ENCODE measurements at places on chromosomes 5 and 9. TPM values are rescaled to one million over a fixed set of nuclear protein-coding genes. Genes with fewer than 3 reads are reported as not detected.

Gene FPGS
- total RNA-seq, result 51.0 TPM

Gene CDC20B
- under 0.01 TPM for total RNA-seq

DNA sequence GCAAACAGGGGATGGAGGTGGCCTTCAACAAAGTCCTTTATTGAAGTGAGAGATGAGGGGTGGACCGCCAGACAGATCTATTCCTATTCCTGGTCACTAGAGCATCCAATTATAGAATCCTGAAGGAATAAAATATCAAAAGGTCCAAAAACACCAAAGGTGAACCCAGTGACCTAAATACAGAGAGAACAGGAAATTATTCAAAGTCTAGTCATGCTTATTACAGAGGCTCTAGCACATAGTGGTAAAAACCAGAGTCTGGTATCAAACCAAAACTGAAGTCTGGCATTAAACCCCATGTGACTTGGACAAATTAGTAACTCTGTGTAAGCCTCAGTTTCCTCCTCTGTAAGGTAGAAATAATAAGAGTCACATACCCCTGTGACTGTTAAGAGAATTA is 100.5 kb upstream of the SNX2 start:
- DNase-seq, result peak; percentile 1

DNA sequence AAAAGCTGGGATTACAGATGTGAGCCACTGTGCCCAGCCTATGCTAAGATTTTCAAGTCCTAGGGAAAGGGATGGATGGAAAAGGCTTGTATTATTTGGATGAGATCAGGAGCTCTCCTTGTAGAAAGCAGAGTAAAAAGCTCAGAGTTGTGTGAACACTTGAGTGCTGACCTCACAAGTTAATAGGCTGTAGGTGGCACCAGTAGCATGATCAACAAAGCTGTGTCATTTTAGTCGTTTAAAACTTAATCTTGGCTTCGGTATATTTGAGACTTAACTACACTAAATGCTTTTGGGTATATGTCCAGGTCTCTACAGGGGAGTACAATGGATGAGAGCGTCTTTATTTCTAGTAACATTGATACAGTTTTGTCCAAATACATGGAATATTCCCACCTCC is 264.2 kb downstream of the TMEM38B start:
- DNase-seq, result no peak

- no peak for DNase-seq
These were observed 6.3 kb downstream of the LHX3 start for GRCh38 chr9:136198605-136199083.

GRCh38 chr5:139413153-139413552 is 9.3 kb upstream of the SPATA24 start:
- no peak for DNase-seq

Gene PCDHGB7
- 4.1 TPM for total RNA-seq

- DNase-seq, result peak; percentile 41
These were observed 120.0 kb upstream of the CACNA1B start for GRCh38 chr9:137757613-137758029.

- peak; percentile 61 for DNase-seq
These were observed 83.7 kb upstream of the ORM1 start for GRCh38 chr9:114238891-114239875.

DNA sequence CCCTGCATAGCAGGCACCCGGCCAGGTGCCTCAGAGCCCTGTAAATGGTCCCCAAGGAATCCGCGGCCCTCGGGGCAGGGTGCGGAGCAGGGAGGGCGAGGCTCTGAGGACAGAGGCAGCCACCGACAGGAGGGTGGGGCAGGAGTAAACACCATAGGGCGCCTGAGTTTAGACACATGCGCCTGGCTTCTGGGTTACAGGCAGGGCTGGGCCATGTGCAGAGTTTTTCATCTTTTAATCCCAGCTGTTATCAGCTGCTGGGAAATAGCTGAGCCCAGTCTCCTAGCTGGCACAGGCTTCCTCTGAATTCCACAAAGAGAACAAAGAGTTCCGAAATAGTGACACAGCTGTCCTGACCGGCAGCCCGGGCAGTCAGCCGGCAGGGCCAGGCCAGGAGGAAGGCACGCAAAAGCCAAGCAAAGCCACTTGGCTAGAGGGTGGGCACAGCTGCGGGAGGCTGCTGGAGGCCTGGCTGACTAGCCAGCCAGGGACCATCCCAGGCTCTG is 98.9 kb upstream of the PHYKPL start:
- DNase-seq, result no peak

Gene CCL19
- total RNA-seq, result not detected

Gene GABBR2
- 1.2 TPM for total RNA-seq

DNA sequence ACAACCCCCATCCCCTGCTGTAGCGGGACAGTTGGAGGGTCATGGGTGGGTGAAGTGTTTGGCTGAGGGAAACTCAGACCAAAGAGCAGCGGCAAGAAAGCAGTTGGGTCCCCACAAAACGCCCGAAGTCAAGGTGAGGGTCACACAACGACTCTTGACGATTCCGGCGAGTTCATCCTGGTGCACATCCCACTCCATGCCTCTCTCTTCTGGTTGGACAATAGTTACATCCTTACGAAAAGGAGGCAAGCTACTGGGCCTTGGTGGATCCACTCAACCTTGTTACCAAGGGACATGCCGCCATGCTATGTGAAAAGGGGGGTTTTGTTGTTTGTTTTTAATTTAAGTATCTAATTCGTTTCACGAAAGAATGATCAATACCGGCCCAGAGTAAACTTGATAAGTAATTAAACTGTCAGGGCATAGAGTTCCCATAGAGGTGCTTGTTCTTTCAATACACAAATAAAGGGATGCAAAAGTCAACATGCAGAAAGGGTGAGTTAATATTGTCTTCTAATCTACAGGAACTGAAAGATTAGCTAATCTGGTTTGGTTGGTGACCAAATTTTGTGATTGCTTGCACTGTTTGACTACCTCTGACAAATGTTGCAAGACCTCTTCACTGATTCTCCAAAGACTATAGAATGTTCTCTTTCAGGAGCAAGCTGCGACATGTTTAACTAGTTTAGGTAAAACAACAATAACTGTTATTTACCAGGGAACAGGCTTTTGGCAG is 732 bp upstream of the SMIM15 start:
- DNase-seq, result peak; percentile 19

Gene LEAP2
- under 0.01 TPM for total RNA-seq

Gene ADAMTS13
- 0.44 TPM for total RNA-seq

Gene FABP6
- total RNA-seq, result not detected

DNA sequence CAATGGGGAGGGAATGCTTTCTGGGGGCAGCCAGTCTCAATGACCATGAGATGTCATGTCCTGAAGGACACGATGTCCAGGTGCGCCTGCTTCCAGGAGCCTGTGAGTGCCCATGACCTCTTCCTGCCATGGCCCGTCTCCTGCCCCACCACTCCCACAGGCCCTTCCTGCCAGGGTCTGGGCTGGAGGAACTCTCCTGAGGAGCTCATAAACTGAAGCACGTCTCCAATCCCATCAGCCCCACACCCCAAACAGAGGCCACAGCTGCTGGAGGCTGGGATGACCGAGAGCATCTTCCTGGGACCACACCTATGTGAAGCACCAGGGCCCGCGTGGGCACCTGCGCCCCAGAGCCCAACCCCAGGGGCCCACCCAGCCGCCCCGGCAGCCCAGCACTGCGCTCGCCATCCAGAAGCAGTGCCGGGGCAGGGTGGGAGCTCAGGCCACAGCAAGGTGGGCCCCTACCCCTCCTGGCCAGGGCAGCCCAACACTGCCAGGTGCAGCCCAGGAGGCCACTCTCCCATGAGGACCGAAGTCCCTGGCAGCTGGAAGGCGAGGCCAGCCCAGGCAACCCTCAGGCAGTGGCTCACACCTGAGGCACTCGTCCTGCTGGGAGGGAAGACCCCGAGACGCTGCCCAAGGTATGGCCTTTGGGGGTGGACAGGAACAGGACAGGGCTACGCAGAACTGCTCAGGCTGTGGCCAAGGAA is 53.9 kb upstream of the UBAC1 start:
- DNase-seq, result no peak

DNA sequence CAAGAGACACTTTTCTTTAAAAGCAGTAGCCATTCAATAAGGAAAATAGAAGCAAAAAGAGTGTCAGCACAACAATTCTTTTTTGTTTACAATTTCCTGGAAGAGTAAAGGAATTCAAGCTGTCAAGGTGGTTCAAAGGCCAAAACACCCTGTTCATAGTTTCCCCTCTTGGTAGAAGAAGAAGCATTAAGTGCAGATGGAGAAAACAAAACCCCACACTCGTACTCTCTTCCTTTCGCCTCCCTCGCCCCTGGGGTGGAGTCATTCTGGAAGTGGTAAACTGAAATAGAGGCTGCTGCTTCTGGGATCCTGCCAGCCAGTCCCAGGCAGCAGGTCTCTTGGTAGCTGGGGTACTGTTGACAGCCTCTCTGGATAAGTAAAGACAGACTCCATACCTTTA is 105.0 kb downstream of the ANKRD55 start:
- DNase-seq, result peak; percentile 36

Gene PCDHGA8
- 1.2 TPM for total RNA-seq

- DNase-seq, result no peak
These were observed 12.1 kb downstream of the SEMA5A start for GRCh38 chr5:9533562-9534364.

Gene PLAC8L1
- total RNA-seq, result 0.20 TPM

- no peak for DNase-seq
These were observed 72.6 kb upstream of the EQTN start for GRCh38 chr9:27369591-27369990.

Gene PCDHGA6
- 1.7 TPM for total RNA-seq

DNA sequence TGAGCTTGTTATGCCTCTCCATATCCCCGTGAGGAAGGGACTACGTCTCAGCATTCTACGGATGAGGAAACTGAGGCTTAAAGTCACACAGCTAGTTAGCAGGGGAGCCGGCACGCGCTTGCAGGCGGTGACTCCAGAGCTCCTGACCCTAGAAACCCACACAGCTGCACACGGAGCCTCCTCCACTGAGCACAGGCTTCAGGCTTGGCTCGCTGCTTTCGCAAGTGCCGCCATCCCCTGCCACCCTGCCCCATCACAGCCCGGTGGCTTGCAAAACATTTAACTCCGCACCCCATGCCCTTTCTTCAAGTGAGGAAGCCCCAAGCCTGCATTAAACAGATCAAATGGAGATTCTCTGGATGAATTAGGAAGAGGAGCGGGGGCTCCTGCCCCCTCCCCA is 138.3 kb downstream of the HSD17B3 start:
- no peak for DNase-seq

GRCh38 chr9:18261181-18261580 is 212.8 kb upstream of the ADAMTSL1 start:
- DNase-seq, result no peak

- DNase-seq, result no peak
These were observed 21.3 kb upstream of the ANKRD34B start for GRCh38 chr5:80591352-80591751.

Gene GMCL2
- not detected for total RNA-seq

Gene IL13
- total RNA-seq, result not detected

DNA sequence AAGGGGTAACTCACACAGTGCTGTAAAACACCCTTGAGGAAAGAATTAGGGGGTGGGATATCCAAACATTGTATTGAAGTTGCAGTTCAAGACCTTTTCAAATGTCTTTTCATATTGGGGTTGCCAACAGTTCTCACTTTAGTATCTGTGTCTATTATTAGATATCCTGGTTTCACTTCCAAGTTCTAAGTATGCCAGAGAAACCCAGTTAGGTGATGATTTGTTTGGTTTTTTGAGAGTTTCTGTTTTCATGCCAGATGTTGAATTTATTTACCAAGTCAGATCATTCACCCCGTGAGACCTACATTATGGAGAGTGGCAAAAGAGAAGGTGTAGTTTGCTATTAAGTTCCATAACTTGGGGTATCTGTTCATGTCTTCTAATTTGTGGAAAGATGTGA is 64.5 kb downstream of the C9orf152 start:
- peak; percentile 28 for DNase-seq

GRCh38 chr5:171663311-171664085 is 122.1 kb upstream of the SMIM23 start:
- no peak for DNase-seq

Gene IFNA2
- not detected for total RNA-seq

GRCh38 chr5:14591548-14591947 is 10.0 kb downstream of the OTULINL start:
- DNase-seq, result peak; percentile 48

Gene FCN2
- not detected for total RNA-seq

- DNase-seq, result no peak
These were observed at the start of gene SH2D3C for GRCh38 chr9:127778280-127779135. Gene SH2D3C, minus strand, starts transcription at chr9:127778666. Its CDS starts 39 bp downstream, at chr9:127778627.

GRCh38 chr9:14522627-14523379 is 170.4 kb downstream of the ZDHHC21 start:
- no peak for DNase-seq

Gene PJA2
- total RNA-seq, result 47.3 TPM

All from lung microvascular endothelial cell (primary cell).